ENCODE measurements at places on chromosomes 3 and 15.

GRCh38 chr3:178231645-178232044 lies 304.6 kb upstream of the KCNMB2 start:
- DNase-seq, result no peak

DNA sequence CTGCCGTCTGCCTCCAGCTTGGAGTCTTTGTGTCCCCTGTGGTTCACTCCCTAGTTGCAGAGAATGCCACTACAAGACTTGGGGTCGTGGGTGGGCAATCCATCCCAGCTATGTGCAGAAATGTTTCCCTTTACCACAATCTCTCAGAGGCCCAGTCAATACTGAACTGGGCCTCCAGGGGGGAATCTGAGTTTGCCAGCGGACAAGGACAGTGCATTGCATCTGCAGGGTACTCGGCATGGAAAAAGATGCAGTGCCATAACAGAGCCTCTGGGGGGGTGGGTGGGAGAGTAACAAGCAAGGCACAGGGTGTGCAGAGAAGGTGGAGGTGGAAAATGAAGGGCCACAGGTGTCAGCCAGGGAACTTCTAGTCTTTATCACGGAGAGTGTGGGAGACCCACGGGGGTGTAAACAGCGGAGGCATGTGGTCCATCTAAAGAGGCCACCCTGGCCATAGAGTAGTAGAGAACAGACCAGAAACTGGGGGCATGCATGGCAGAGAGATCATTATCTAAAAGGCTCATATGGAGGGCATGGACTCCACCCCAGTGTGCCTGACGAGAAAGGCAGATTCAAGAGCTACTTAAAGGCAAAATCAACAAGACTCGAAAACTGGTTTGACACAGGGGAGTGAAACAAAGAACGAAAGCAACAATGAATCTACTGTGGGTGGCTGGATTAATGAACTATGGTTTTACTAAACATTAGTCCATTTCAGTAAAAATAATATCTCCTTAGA lies 182.4 kb downstream of the ANXA2 start:
- DNase-seq, result no peak

DNA sequence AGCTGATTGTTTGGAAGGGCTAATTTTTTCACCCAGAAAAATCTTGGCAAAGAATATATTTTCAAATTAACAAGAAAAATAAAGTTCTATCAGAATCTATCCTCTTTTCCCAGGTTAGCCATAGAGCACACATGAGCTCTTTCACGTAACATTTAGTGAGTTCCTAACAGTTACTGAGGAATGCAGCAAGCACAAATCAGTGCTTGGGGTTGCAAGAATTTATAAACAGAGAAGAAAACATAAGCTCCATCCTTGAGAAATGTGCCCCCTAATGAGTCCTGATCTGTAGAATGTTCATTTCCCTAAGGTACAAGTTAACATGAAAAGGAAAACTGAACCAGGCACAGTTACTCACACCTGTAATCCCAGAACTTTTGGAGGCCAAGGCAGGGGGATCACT lies 13.9 kb downstream of the EOGT start:
- DNase-seq, result no peak

DNA sequence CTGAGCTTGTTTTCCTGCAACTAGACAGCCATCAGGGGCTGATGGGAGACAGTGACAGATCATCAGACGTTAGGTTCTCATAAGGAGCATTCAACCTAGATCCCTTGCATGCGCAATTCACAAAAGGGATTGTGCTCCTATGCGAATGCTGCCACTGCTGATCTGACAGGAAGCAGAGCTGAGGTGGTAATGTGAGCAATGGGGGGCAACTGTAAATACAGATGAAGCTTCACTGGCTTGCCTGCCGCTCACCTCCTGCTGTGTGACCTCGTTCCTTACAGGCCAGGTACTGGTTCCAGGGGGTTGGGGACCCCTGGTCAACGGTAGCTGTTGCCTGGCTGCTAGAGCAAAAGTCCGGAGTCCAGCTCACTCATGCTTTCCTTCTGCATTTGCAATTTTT lies 26.4 kb upstream of the KCNAB1 start:
- no peak for DNase-seq

DNA sequence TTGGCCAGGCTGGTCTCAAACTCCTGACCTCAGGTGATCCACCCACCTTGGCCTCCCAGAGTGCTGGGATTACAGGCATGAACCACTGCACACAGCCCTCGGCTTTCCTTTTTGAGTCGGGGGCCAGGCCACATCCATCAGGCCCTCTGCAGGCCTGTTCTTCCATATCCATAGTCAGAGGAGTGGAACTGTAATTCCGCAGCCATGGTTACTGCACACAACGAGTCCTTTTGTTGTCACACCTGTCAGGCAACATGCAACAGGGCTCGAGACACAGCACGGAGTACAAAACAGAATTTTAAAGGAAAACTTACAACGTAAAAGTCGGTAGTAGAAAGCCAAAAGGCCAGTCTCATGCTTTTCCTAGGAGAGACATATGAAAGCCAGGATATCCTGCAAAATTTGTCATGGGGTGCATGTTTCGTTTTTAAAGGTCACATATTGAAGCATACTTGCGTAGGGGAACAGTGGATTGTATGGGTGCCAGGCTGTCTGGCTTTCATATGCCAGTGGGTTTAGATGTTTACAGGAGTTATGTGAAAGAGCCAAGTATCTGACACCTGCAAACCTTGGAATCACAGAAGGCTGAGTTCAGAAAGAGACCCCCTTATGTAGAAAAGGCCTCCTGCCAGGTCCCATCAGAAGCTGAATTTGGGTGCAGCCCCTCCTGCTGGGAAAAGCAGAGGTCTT lies 63.2 kb upstream of the LPP start:
- no peak for DNase-seq

All from NCI-H2227 treated with DMSO at 0.1 percent for 48 hours (cell line).